Testis (tissue), 5 donors: ENCODE measurements at places on chromosomes 4 and X. TPM values are rescaled to one million over a fixed set of nuclear protein-coding genes. Genes with fewer than 3 reads are reported as not detected.

ESX1 gene
- 41.7 TPM for total RNA-seq

PIR gene
- total RNA-seq: 10.3 TPM

CPE gene
- total RNA-seq: 589 TPM

GRCh38 chrX:115268421-115268820 lies 21.1 kb upstream of the LUZP4 start:
- no peaks in the 10 kb centered on the region for H3K36me3 ChIP-seq
- no peak overlapping the region for H3K4me3 ChIP-seq
- no peak overlapping the region for H3K27ac ChIP-seq
- H3K4me1 ChIP-seq: no peaks in the 10 kb centered on the region
- DNase-seq: no peak
- H3K27me3 ChIP-seq: no peaks in the 10 kb centered on the region

DNA sequence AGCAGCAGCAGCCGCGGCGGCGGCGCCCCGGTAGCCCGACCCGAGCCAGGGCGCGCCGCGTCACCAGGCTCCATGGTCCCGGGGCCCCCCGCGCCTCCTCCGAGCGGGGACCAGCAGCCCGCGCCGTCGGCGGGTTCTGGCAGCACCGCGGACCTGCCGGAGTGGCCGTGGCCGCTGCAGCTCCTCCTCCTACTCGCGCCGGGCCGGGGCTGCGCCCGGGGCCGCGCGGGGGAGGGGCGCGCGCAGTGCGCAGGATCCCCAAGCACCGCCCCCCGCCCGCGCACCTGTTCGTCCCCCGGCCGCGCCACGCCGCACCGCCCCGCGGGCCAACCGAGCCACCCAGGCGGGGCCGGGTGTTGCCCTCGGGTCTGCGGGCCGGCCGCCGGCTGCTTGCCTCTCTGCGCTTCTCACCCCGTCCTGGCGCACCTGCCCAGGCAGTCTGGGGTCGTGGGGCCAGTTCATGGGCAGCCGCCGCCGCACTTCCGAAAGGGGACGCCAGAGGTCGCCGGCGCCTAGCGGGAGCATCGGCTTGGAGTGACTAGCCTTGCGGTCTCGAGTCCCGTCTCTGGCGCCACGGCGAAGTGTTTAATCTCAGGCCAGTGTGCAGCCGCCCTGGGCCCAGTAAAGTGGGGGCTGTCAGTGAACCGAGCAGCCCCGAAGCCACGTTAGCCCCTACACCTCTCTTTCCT lies at the start of gene SLC9A7:
TSS of gene SLC9A7 (minus strand) at position 163 of the 689 bp plus-strand sequence. CDS start at position 74, 89 bp downstream.
- DNase-seq: peak; percentile 77
- no peak within 1 kb of the TSS for H3K27ac ChIP-seq
- H3K36me3 ChIP-seq: no peaks in the 10 kb centered on the region
- H3K27me3 ChIP-seq: no peaks in the 10 kb centered on the region
- peak within 1 kb of the TSS; percentile 48 for H3K4me3 ChIP-seq
- H3K4me1 ChIP-seq: no peaks in the 10 kb centered on the region

- H3K27me3 ChIP-seq: no peaks in the 10 kb centered on the region
- H3K4me1 ChIP-seq: peaks cover 10% of the 10 kb centered on the region
- peak; percentile 33 for DNase-seq
- no peak overlapping the region for H3K27ac ChIP-seq
- no peaks in the 10 kb centered on the region for H3K36me3 ChIP-seq
Observed at GRCh38 chr4:151781026-151781425, 20.2 kb upstream of the GATB start.

DNA sequence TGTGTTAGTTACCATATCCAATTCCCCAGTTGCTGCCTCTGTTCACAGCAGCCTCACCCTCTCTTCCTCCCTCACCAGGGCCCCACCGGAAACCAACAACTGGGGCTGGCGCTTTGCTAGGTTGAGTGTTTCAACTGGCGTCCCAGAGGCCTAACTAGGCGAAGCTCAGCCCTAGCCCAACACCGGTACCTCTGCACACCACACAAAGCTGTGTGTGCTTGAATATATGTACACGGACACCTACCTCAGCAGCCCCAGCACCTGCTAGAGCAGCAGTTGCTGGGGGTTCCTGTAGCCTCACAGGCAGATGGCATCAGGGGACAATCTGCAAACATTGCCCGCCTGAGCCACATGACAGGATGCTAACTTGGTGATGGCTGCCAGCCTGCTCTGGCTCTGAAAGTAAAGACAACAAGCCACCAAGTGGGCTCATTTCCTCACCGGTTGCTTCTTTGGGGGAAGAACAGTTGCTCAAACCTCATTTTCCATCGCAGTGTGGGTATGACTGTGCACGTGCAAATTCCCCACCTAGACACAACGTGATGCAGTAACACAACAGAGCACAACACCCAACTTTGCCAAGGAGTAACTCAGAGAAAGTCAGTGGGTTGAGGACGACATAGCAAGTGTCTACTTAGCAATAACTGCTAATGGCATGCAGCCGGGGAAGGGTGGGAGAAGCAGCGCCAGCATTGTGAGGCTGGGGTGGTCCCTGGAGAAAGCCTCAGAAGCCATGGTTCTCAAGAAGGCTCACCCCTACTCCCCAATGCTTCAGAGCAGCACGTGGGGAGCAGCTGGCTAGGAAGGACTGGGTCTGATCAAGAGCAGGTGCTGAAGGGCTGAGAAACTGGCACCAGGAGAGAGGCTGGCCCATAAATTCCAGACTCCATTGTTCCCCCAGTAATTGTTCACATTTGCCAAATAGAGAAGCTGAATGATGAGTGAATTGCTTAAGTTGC lies 139.5 kb downstream of the SH3KBP1 start:
- DNase-seq: no peak
- H3K27me3 ChIP-seq: no peaks in the 10 kb centered on the region
- no peak overlapping the region for H3K27ac ChIP-seq
- no peaks in the 10 kb centered on the region for H3K36me3 ChIP-seq

DNA sequence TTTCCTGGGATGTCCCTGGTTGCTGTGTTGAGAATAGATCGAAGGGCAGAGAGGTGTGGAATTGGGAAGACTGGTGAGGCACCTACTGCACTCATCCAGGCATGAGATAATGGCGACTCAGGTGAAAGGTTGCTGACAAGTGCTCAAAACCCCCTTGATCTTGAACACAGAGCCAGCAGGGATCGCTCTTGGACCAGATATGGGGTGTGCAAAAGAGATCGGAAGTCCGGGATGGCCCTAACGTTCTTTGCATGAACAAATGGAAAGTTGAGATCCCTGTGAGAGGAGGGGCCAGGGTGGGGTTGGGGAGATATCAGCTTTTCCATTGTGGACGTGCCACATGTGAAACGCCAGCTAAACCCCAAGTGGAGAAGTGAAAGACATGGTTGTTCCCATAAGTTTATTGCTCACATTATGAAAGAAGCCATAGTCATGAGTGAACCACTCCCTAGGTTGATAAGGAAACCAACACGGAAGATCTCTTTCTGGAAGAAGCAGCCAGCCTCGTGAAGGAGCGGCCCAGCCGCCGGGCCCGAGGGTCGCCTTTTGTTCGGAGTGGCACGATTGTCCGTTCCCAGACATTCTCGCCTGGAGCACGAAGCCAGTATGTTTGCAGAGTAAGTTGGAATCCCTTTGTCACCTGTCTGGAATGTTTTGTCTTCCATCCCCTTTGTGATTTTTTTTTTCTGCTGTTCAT lies 22.6 kb upstream of the CLCN4 start:
- H3K4me1 ChIP-seq: no peaks in the 10 kb centered on the region
- no peaks in the 10 kb centered on the region for H3K36me3 ChIP-seq
- DNase-seq: no peak
- no peak overlapping the region for H3K27ac ChIP-seq

DNA sequence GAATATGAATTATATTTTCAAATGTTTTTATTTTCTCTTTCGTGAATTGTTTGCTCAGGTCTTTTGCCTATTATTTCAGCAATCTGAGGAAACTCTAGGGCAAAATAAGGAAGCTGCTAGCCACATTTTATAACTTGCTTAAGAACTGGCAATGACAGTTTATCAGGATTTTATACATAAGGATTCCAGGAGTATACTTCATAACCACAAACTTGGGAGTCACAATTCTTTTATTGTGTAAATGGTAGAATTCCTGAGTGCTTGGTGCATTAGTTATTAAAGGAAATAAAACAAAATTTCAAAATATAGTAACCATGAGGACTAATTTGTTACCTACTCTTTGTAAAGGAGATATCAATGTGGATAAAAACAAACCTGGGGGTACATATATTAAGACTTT lies 54.4 kb downstream of the PALLD start:
- no peaks in the 10 kb centered on the region for H3K4me1 ChIP-seq
- H3K27me3 ChIP-seq: no peaks in the 10 kb centered on the region
- DNase-seq: no peak
- H3K4me3 ChIP-seq: no peak overlapping the region
- no peaks in the 10 kb centered on the region for H3K36me3 ChIP-seq

GRCh38 chrX:75625232-75625631 lies 102.4 kb upstream of the ZDHHC15 start:
- DNase-seq: no peak
- H3K4me3 ChIP-seq: no peak overlapping the region
- H3K4me1 ChIP-seq: no peaks in the 10 kb centered on the region
- H3K36me3 ChIP-seq: no peaks in the 10 kb centered on the region
- H3K27me3 ChIP-seq: no peaks in the 10 kb centered on the region

DNA sequence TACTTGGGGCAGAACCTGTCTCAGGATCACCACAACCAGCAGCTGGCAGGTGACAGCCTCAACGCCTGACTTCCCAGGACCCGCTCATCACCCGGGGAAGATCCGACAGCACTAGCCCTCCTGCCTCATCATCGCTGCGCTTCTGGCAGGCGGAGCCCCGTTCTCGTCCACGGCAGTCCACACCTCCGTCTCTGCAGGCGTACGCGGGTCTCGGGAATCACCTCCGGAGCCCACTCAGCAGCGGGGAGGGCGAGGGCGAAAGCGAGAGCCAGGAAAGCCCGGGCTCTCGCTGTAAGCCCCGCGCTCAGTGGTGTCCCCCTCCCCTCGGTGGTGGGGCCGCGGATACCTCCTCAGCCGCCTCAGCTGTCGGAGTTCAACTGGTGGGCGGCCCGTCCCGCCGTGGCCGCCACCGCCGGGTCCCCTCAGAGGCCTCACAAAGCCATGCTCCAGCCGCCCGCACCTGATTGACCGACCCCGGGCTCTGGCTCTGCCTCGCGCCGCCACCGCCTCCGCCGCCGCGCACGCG lies 518 bp upstream of the CNKSR2 start:
- no peaks in the 10 kb centered on the region for H3K27me3 ChIP-seq
- no peaks in the 10 kb centered on the region for H3K4me1 ChIP-seq
- peak overlapping the region; percentile 44 for H3K4me3 ChIP-seq
- no peaks in the 10 kb centered on the region for H3K36me3 ChIP-seq
- DNase-seq: peak; percentile 13
- no peak overlapping the region for H3K27ac ChIP-seq

DNA sequence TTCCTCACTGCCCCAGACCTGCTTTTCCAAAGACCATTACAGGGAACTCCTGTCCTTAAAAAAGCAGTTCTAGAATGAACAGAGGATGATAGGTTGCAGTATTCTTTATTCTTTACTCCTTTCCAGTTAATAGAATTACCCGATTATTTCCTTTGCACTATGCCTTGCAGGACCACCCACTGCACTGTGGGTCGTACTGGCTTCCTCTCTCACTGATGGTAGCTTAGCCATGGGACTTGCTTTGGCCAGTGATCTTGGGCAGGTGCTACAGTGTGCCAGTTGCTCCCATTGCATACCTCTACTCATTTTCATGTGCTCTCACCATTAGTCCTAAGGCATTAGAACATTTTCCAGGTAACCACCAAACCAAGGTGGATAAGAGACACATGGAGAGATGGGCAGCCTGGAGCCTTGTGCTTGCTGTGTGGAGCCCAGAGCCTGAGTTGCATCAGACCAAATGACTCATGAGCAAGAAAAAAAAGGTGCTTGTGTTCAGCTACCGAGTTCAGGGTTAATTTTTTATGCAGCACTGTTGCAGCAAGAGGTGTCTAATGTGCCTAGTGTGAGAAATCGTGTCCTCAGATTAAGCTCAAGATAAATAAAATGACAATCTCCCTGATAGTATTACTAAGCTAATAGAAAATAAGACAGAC lies 7.6 kb upstream of the UNC5C start:
- H3K27ac ChIP-seq: no peak overlapping the region
- no peak overlapping the region for H3K4me3 ChIP-seq
- no peaks in the 10 kb centered on the region for H3K27me3 ChIP-seq
- no peaks in the 10 kb centered on the region for H3K4me1 ChIP-seq
- no peaks in the 10 kb centered on the region for H3K36me3 ChIP-seq

GRCh38 chr4:169245061-169245460 lies 25.7 kb downstream of the SH3RF1 start:
- no peak for DNase-seq
- no peak overlapping the region for H3K27ac ChIP-seq
- H3K4me1 ChIP-seq: peaks cover 9% of the 10 kb centered on the region
- H3K4me3 ChIP-seq: no peak overlapping the region
- H3K36me3 ChIP-seq: no peaks in the 10 kb centered on the region

- no peak overlapping the region for H3K4me3 ChIP-seq
- no peaks in the 10 kb centered on the region for H3K4me1 ChIP-seq
- H3K36me3 ChIP-seq: no peaks in the 10 kb centered on the region
- H3K27me3 ChIP-seq: no peaks in the 10 kb centered on the region
Observed at GRCh38 chrX:121389976-121390714, 342.7 kb downstream of the GLUD2 start.
